ENCODE measurements at places on chromosomes 4 and X.
A peak's percentile ranks its signal among the peaks of the same experiment; 100 is the strongest.

GRCh38 chrX:122591546-122591945, 592.5 kb upstream of the GRIA3 start:
- no peak for DNase-seq

GRCh38 chr4:31204874-31205273, 484.7 kb downstream of the PCDH7 start:
- DNase-seq: no peak

DNA sequence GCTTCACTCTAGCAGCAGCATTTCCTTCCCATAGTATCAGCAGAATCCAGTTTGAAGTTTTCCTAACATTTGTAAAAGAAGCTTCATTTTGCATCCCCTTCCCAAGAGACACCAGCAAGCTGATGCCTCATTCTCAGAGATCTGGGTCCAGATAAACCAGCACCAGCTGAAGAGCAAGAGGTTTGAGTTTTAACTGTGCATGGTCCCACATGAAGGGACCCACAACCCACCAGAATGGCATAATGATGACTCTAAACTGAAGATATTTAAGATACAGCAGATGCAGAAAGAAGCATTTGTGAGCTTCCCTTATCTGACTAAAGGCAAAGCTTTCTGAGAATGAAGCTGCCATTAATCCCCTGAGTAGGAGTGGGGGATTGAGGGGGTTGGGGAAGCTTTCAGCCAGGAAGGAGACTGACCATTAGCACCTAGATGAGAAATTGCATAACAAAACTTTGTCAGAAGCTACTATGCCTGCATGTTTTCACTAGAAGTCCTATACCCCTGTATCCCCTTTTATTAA, 18.6 kb downstream of the NUDT6 start:
- no peak for DNase-seq

DNA sequence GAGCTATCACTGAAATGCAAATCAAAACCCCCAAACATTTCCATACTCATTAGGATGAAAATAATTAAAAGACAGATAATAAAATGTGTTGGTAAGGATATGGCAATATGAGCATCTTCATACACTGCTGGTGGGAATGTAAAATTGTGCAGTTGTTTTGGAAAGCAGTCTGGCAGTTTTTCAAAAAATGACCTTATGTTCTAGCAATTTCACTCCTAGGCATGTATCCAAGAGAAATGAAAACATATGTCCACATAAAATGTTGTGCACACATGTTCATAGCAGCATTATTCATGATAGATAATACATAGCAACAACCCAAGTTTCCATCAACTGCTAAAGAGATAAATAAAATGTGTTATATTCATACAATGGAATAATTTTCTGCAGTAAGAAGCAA, 14.8 kb upstream of the GPRASP2 start:
- no peak for DNase-seq

- DNase-seq: no peak
These were observed 46.1 kb downstream of the KLF3 start for GRCh38 chr4:38710053-38710452.

- no peak for DNase-seq
These were observed 8.8 kb downstream of the GPRIN3 start for GRCh38 chr4:89298788-89299152.

DNA sequence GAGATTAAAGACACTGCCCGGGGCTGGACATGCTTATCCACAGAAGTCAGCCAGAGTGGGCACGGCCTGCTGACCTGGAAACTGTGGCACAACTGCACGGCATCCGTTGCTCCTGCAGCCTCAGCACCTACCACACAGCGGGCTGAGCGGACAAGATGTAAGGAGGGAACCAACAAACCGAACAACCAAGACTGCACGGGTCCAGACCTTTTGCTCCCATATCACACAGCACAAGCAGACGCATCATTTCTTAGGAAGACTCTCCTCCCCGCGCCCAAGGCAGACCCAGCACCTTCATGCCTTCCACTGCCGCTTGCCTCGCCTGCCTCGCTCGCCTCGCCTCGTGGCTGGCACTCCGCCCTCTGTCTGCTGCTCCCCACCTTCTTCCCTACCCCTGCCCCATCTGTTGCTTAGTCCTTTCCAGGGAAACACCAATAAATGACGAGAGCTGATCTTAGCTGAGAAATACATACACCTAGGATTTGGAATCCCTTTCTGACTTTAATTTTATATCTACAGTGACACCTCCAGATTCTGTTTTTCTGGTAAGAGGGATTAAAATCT, 79.0 kb downstream of the AFAP1 start:
- DNase-seq: no peak

GRCh38 chr4:30056016-30056766, 664.0 kb upstream of the PCDH7 start:
- no peak for DNase-seq

- DNase-seq: no peak
These were observed 795 bp downstream of the DCAF12L1 start for GRCh38 chrX:126551725-126552312.

DNA sequence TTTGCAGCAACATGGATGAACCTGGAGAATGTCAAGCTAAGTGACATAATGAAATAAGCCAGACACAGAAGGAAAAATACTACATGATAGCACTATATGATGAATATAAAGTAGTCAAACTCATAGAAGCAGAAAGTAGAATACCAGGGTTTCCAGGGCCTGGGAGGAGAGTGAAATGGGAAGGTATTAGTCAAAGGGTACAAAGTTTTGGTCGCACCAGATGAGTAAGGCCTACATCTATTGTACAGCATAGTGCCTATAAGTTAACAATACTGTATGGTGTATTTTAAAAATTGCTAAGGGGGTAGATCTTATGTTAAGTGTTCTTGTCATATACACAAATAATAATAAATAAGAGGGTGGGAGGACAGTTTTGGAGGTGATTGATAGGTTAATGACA, 41.5 kb downstream of the ENOX2 start:
- no peak for DNase-seq

DNA sequence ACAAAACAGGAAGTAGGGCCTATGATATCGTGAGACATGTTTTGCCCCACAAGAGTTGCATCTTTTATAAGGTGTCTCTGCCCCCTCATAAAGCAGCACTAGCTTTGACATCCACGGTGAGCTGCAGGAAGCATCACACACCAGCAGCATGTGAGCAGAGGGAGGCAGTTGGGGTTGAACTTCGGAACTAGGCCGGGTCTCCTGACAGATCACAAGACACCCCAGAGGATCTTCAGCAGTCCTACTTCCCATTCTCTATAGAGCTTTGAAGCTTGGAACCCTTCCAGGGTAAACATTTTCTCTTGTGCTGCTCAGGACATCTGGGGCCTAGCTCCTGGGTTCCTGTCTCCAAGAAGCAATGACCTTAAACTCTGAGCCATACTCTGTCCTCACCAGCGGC, 27.5 kb downstream of the YY2 start:
- no peak for DNase-seq

DNA sequence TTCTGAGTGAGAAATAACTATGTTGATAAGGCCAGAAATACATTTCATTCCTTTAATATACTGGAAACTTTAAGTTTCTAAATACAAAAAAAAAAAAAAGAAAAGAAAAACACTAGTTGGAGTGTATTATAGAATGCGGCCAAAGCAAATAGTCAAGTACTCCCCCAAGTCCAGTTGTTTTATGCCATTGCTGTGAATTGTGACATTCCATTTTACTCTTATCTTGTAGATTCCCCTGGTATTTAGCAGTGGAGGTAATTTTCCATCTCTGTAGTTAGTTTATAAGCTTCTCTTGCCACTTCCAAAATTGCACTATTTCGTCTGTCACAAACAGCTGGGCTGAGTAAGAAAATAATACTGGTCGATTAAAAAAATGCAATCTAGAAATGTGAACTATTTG, 426.0 kb downstream of the PCDH18 start:
- DNase-seq: no peak

GRCh38 chrX:16978193-16978984, 31.9 kb downstream of the REPS2 start:
- DNase-seq: no peak

DNA sequence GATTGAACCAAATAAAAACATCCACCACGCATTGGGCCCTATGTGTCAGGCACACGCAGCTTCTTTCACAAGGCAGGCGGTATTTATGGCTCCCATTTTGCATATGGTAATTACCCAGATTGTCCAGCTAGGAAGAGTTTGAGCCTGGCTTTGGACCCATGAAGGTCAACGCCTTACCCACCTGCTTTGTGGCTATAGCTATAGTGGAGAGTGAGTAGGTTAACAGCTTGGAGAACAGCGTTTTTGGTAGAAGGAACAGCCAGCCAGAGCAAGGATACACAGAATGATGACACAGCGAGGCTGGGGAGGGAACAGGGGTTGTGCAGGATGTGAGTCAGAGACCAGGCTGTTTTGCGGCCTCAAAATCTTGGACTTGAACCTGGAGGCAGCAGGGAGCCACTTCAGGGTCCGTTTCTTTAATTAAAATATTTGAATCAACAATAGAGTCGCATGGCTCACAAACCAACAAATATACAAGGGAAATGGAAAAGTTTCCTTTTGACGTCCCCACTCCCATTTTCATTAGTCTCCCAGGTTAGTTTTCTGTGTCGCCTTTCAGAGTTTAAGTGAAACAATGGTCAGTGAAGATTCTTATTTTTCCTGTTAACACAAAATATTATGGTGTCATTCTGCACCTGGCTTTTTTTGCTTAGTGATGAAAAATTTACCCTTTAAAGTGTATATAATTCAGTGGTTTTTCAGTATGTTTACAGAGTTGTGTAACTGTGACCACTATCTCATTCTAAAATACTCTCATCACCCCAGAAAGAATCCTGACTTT, 118.2 kb upstream of the STX18 start:
- DNase-seq: no peak

- DNase-seq: no peak
These were observed 2.4 kb upstream of the L1CAM start for GRCh38 chrX:153888344-153888743.

DNA sequence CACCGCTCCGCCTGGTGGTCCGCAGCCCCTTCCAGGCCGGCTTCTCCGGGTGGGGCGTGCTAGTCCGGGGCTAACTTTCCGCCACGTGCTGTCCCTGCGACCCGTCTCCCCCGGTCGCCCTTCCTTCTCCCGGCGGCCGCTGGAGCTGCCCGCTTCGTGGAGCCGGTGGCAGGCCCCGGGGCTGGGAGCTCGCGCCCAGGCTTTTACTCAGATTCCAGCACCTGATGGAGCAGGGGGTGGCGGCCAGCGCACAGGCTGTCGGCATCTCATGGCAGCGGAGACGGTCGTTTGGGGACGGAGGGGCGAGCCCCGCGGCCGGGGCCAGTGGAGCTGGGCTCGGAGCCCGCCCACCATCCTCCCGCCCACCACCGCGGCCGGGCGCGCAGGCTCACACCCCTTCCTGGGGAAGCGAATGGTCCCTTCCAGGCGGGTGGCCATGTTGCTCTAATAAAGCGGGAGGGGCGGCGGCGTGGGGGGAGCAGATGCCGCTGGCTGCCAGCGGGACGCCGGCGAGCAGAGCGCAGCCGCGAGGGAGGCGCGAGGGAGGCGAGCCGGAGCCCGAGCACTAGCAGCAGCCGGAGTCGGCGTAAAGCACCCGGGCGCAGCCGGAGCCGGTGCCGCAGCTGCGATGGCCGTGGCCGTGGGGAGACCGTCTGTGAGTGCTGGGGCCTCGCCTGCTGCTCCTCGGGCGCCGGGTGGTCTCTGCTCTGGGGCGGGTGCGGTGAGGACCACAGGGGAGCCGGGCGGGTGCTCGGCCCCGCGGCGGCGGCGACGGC, at the start of gene SEPTIN11:
Gene SEPTIN11 (plus strand): TSS at position 477 of the 776 bp plus-strand sequence. CDS start 152 bp downstream, at position 629.
- peak; percentile 92 for DNase-seq

GRCh38 chrX:34873500-34874225, 68.9 kb upstream of the FAM47B start:
- no peak for DNase-seq

- DNase-seq: no peak
These were observed 10.4 kb downstream of the OGT start for GRCh38 chrX:71543316-71543715.

- peak; percentile 67 for DNase-seq
These were observed 752 bp downstream of the FRAS1 start for GRCh38 chr4:78057600-78058550.

GRCh38 chr4:167117273-167117672, 117.0 kb downstream of the SPOCK3 start:
- no peak for DNase-seq

GRCh38 chrX:127112726-127113125, 293.2 kb downstream of the PRR32 start:
- no peak for DNase-seq

- no peak for DNase-seq
These were observed 67.9 kb downstream of the TMLHE start for GRCh38 chrX:155544881-155545280.

DNA sequence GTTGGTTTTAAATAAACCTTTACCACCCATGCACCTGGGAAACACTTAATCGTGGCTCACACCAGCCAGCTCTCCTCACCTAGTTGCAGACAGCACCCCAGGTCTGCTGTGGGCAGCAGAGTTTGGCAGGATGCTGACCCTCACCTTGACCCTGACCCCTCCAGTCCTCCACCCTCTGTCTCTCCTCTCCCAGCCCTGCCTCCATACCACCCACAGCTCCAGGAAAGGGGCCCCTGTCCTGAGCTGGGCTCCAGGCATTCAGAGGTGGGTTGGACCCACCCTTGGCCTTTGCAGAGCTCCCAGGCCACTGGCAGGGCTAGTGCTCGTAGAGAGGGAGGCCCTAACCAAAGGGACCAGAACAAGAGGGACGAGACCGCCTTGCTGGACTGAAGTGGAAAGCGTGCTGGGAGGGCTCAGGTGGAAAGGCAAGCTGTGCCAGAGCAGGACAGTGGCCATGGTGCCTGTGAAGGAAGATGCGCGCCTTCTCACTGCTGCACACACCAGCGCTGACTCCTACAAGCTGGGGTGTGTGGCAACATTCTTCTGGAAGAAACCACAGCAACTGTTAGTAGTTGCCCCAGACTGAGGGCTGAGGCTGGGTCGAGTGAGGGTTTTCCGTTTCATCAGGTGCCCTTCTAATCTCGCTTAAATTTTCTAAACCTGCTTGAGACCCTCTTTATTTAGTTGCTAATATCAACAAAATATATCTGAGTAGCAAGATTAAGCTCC, 10.7 kb upstream of the S100P start:
- no peak for DNase-seq

DNA sequence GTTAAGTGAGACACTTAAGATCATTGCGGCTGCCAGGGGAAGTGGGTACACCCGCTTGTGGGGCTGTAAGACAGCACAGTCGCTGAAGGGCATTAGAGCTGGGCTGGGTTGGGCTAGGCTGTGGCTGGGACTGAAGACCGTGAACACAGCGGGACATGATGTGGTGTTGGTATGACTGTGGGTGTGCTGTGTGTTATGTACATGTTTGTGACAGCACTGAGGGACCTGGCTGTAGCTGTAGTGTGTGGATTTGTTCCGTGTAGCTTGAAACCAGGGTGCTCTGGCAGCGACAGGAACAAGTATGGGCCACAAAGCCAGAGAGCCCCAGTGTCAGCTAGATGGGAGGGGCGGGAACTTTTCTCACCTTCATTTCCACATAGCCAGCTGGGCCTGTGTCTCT, 82.1 kb downstream of the NHSL2 start:
- DNase-seq: no peak

DNA sequence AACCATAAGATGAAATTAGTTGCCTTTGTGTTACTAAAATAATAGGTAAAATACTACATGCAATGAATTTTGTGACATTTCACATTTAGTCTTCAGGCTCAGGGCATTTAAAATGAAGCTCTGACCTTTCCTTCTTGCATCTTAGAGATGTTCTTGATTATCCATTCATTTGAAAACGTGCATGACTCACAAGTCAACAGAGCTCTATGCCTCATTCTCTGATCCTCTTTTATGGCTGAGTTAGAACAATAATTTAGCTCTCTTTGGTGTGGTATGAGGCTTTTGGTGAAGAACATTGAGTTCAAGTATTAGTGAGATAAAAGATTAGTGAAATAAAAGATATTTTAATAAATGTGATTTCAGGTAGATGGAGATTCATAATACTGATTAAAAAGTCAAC, 66.5 kb downstream of the TIGD2 start:
- no peak for DNase-seq

- DNase-seq: no peak
These were observed 265.7 kb downstream of the RAB28 start for GRCh38 chr4:13218326-13218958.

Data from left lobe of liver (tissue), 2 donors.